ENCODE measurements at places on chromosomes 6 and 20.
A peak's percentile ranks its signal among the peaks of the same experiment; 100 is the strongest.

DNA sequence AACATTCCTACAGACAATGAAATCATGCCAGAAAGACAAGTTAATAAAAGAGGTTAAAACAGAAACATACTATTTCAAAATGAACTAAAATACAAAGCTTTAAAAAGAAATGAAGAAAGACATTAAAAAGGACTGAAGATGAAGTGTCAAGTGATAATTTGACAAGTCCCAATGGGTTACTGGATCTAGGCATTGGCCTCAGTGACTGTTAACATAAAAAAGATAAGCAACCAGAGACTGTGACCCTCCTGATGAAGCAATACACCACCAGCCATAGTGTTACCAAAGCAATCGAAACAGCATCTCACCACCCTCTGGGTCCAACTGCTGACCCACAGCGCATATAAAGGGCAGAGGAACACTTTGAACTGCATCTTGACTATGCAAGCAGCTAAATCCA lies 130.3 kb downstream of the FIG4 start:
- no peak for DNase-seq

- no peak for DNase-seq
Measured at GRCh38 chr6:23200946-23201345, 631.6 kb downstream of the HDGFL1 start.

GRCh38 chr6:144335311-144335861 lies 50.3 kb downstream of the UTRN start:
- no peak for DNase-seq

DNA sequence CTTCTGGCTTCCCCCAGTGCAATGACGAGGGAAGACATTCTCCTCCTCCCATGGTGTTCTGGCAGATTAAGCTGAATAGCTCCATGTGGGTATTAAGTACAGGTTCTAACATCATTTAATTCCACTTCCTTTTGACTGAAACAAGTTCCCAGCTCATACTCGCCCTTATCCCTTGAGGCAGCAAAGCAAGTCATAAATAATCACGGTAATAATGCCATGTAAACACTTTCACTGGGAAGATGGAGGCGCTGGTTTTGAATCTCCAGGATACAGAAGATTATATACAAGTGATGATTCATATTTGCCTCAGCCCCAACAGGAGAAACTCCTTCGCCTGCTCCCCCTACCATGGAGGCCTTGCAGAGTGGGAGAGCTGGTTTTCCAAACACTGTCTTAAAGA lies 141.3 kb downstream of the PXDC1 start:
- no peak for DNase-seq

DNA sequence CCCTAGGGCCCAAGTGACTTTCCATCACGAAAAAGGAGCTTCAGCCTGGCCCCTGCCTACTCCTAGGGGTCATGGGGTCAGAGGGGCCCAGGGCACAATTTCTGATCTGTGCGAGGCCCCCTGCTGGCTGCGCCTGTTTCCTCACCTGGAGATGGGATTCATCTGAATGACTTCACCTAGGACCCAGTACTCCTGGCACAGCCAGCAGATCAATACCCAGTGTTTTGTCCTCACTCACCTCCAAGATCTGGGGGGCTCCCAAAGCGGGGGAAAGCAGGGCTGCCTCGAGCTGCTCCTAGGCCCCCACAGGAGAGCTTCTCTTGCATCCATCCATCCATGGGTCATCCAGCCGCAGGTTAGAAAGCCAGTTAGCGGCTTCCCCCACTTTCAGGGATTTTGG lies 33.8 kb downstream of the CD40 start:
- no peak for DNase-seq

DNA sequence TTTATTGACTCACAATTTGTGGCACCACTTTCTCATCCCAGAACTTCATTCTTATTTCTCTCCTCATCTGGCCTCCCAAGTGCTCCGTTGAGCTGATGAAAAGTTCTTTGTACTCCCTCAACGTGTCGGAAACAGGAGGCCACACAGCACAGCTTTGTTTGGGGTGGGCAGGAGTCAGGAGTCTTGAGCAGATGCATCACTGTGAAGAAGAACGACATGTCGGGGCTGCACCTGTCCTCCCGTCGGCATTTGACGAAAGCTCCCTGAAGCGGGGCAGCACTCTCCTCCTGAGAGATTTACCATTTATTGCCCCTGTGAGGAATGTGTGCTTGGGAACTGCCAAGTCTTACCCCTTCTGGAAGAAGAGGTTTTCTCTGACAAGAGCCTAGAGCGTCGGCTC lies 28.1 kb downstream of the TAF8 start:
- DNase-seq: no peak

GRCh38 chr6:110876170-110876773 lies 1.7 kb downstream of the AMD1 start:
- peak; percentile 41 for DNase-seq

GRCh38 chr20:53223626-53224172 lies 251.5 kb downstream of the TSHZ2 start:
- no peak for DNase-seq

DNA sequence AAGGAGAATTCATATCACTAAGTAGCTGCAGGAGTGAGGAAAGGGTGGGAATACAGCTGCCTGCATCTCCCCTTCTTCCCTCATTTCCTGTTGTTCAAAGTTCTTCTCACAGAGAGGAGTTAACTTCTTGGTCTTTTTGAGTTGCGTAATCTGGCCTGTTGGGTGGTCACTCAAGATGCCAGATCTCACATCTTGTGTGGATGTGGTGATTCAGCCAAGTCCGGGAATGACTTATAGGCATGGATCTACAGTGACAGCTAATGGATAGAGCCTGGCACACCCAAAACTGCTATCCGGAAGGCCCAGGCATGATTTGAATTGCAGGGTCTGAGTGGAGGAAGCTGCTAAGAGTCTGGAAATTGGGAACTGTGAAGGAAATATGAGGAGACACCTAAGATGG lies 100.2 kb upstream of the SLC35B3 start:
- DNase-seq: no peak

- no peak for DNase-seq
Measured at GRCh38 chr6:40586369-40587201, 579 bp downstream of the LRFN2 start.

- DNase-seq: no peak
Measured at GRCh38 chr6:169792306-169793015, 41.0 kb downstream of the ERMARD start.

GRCh38 chr6:144264270-144265060 lies 20.7 kb upstream of the UTRN start:
- DNase-seq: no peak

DNA sequence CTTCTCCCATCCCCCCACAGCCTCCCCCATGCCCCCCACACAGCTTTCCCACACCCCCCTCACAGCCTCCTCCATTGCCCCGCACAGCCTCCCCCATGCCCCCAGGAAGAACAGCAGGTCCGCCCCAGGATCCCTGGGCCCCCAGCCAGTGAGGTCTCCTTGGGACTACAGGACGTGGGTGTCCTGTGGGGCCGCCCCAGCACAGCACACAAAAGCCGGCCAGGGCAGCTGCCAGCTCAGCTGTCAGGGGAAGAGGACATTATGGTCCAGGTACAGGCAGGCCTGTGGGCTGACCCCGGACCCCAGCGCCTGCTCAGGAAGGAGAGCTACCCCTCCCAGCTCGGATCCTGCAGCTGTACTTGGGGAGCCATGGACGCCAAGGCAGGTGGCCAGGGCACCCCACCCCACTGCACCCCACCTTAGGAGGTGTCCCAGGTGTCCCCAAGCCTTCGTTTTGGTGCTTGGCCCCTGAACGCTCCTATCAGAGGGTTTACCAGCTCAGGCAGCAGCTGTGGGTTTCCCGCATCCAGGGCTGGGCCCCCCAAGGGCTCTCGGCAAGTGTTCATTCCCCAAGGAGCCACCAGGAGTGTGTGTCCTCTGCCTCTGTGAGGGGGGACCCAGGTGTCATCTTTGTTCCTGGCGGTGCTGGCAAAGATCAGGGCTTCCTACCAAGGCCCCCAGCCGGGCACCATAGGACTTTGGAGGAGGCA lies 42.3 kb upstream of the GATA5 start:
- no peak for DNase-seq

GRCh38 chr20:50903353-50904051 lies 27.7 kb downstream of the ADNP start:
- no peak for DNase-seq

GRCh38 chr20:37011147-37011546 lies 59.6 kb upstream of the SAMHD1 start:
- DNase-seq: no peak

DNA sequence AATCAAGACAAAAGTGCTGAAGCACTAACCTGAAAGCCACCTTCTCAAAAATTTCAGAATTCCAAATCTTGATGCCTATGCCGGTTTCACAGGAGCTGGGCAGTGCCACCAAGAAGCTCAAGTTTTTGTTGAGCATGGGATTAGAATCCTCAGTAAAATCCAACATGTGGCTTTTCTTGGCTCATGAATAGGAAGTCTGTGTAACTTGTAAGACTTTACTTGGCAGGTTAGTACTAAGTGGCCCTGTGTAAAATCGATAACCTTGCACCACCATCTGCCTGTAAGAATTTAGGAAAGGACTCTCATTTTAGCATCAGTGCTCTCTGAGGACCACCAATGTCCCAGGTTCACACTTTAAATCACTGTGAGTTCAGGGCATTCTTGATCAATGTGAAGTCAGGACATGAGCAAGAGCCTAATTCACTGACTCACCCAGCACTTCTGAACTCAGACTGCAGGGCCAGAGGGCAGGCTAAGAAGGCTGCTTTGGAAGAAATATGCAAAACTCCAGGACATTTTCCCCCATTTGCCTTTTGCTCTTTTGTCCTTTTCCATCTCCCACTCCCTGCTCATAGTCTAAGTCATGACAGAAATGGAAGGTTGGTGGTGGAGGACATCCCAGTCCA lies 113.2 kb downstream of the EDN1 start:
- no peak for DNase-seq

DNA sequence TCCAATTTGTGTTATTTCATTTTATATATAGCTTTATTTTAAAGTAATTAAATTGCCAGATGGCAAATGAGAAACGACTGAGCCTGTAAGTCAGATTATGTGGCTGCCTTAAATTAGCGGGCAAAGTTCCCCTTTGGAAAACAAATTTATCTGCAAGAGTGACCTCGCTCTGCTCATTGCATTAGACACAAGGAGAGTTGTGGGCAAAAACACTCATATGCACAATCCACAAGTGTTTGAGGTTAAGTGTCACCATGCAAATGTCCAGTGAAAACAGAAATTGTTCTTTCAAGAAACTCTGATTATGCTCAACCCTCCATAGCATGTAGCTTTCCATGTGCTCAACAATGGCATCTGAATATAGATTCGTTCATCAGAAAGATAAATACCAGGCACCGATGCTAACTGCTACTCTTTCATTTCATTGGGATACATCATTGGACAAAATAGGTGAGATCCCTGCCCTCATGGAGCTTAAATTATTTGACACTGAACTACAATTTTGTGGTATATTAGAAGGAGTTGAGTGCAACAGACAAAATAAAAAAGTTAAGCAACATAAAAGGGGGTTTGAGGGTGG lies 1.7 kb upstream of the NHSL1 start:
- no peak for DNase-seq

DNA sequence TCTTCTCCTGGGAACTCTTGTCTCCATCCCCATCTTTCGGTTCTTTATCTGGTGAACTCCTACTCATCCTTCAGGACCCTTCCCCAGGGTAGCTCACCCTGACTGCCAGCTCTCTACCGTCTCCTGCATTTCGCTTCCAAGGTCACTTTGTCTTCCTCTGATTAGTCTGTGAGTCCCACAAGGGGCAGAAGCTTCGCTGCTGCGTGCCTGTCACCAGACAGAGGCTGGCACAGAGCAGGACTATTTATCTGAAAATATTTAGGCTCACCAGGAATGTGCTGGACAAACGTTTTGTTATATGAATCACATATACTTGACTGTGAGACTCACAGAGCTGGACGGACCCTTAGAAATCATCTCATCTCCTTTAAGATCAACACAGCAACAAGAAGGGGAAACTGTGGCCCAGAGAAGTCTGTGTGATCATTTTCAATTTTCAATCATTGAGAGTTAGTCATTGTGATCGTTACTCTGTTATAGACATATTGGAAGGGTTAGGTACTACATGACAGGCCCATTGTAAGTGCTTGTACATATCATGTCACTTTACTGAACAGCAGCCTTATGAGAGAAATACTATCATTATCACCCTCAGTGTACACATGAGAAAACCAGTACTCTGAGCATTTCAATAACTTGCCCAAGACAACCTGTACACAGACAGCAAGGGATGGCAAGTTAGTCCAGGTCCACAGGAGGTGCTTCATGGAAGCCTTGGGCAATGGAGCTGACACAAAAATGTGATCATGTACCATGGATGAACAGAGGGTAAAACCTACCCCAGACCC lies 51.4 kb downstream of the JPH2 start:
- DNase-seq: no peak

DNA sequence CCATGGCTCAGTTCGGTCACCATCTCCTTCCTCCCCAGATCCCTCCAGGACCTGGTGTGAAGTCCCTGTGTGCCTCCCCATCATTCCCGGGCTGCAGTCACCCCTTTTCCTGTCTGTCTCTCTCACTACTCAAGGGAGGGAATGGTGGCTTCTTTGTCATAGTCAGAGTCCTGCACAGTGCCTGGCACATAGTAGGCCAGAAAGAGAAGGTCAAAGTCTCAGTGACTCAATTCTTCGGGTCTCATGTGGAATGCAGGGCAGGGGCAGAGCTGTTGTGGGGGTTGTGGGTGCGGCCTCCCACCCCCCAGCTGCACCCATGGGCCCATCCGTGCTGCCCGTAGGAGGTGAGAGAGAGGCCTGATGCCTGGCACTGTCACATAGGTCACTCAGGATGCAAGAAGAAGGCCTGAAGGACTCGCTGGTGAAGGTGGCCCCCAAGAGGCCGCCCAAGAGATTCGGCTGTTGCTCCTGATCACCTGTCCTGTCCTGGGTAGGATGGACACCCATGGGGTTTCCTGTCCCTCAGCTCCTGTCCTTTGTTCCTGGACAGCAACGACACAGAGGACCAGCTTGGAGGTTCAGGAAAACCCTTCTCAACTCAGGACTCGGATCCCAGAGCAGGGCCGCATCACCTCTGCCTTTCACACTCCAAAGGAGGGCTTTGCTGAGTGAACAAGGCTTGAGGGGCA lies 34.1 kb downstream of the RAB44 start:
- DNase-seq: no peak

DNA sequence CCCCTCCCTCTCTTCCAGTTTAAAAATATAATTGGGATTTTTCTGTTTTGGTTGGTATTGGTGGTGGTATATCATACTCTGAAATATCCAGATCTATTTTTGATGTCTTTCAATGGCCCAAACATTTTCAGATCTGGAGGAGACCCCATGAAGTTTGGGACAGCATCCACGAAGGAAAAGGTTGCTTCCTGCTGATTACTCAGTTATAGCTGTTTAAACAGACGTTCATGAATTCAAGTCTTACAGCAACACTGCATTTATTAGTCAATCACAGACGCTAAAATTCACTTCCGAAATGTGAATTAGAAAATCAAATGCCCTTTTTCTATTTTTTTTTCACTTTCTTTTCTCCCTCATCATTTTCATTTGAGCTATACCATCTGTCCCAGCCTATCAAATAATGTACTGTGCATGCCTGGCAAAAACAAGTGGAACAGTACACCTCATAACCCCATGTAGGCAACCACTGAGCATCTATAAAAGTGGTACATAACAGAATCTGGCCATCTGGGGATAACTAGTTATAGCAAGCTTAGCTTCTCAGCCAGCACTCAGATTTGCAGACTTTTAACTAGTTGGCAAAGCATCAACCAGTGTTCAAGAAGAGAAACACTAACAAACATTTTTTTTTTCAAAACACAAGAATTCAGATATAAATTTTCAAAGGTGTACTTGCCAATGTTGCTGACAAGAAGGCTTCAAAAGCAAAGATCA lies 124.5 kb downstream of the HIVEP2 start:
- no peak for DNase-seq

- DNase-seq: no peak
Measured at GRCh38 chr6:29107758-29108157, at the start of gene OR2J3. TSS of gene OR2J3 (plus strand) at chr6:29108058. CDS start at chr6:29111891, 3,833 bp downstream.
